ENCODE measurements at places on chromosomes 11 and 22. TPM values are rescaled to one million over a fixed set of nuclear protein-coding genes. Genes with fewer than 3 reads are reported as not detected.

DNA sequence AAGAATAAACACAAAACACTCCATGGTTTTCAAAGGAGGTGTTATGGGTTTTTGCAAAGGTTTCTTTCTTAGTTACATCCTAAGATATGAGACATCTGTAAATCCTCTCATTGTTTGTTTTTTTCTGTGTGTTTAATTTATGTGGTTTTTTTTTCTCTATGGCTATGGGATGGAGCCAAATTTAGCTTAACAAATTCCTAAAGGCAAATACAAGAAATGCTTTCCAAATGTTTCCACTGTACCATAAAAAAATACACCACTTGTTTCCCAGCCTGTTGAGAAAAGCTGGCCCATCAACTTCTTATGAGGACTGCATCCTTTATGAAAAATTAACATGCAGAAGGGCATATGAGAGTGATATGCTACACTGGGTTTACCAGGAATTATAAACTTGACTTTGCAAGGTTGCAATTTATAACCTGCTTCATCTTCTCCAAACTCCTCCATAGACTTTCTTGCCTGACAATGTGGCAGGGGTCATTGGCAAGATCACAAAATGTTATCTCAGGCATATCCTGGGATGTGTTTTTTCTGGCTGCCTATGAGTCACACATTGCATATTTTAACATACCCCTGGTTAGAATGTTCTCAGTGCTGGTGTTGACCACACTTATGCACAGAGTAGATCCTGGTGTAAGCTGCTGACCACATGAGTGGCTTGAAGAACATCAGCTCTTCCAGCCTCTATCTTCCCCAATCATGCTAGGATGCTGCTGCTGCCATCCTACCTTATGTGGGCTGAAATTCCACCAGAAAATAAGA is 137.6 kb upstream of the TTC12 start:
- H3K4me3 ChIP-seq, result no peak overlapping the region
- no peaks in the 10 kb centered on the region for H3K4me1 ChIP-seq
- no peaks in the 10 kb centered on the region for H3K36me3 ChIP-seq
- no peak overlapping the region for H3K27ac ChIP-seq
- H3K27me3 ChIP-seq, result peaks cover 23% of the 10 kb centered on the region

DNA sequence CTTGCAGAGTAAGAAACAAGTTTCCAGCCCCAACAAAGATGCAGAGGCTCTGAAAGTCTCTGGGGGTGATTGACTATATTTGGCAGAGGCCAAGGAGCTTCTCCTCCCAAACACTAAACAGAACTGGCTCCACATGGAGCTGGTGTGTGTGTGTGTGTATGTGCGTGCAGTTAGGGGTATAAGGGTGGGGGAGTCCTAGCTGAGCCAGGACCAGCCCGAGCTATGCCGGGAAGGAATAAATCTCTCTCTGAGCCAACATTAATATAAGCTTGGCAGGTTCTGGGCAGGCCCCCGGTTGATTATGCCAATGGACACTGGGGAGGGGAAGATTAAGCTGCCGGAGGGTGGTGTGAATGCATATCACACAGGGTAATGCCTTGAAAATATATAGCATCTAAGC is 324.2 kb downstream of the MIAT start:
- no peak overlapping the region for H3K27ac ChIP-seq
- no peaks in the 10 kb centered on the region for H3K4me1 ChIP-seq
- H3K36me3 ChIP-seq, result no peaks in the 10 kb centered on the region
- DNase-seq, result no peak
- H3K4me3 ChIP-seq, result no peak overlapping the region
- peaks cover 11% of the 10 kb centered on the region for H3K27me3 ChIP-seq

GRCh38 chr11:1453611-1454034 is 33.0 kb downstream of the MOB2 start:
- DNase-seq, result peak; percentile 85
- H3K36me3 ChIP-seq, result no peaks in the 10 kb centered on the region

MPPED2 gene
- total RNA-seq, result 0.54 TPM

Data from activated CD4-positive, alpha-beta T cell treated with anti-CD3 and anti-CD28 coated beads for 36 hours (primary cell).